ENCODE measurements at places on chromosomes 6 and 20.
A peak's percentile ranks its signal among the peaks of the same experiment; 100 is the strongest.

- DNase-seq = no peak
Observed at GRCh38 chr20:57826666-57827287, 117.0 kb upstream of the PMEPA1 start.

DNA sequence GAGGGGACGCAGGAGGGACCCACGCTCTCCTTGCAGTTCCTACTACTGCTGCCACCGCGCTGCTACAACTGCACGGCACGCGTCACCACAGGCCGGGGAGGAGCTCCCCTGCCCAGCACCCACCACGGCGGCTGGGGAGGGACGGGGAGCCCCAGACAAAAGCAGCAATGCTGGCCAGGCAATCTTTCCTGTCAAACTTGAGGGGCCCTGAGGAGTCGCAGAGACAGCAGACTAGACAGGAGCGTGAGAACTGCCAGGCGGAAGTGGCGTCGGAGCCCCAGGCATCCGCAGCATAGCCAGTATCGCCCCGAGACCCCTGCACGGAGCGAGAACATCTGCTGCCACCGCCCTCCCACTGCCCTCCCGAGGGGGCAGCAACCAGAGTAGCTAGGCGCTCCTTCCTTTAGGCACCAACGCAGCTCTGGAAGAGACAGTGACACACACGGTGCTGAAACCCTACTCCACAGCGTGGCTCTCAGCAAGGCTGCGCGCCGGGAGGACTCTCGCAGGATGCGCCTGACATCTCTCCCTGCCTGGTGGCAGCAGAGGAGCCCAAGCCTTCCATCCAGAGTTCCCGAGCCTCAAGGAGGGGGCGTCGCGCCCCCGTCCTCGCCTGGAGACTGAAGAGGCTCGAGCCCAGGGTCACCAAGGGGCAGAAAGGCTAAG, 2.2 kb downstream of the TAF4 start:
- no peak for DNase-seq

DNA sequence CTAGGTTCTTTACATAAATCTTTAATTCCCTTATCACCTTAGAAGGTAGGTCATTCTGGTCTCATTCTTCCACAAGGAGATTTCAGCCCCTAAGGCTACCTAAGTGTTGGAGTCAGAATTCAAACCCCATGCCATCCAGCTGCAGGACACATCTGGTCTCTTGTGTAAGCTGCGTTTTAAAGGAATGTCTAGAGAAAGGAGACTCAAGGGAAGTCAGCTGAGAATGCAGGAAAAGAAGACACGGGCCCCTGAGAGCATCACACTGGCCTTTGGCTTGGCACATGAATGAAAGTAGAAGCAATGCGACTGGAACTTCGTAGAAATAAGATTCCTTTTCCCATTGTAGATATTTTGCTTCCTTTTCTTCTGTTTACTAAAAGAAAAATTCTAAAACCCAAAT, 76.7 kb upstream of the SYNJ2 start:
- DNase-seq = no peak

DNA sequence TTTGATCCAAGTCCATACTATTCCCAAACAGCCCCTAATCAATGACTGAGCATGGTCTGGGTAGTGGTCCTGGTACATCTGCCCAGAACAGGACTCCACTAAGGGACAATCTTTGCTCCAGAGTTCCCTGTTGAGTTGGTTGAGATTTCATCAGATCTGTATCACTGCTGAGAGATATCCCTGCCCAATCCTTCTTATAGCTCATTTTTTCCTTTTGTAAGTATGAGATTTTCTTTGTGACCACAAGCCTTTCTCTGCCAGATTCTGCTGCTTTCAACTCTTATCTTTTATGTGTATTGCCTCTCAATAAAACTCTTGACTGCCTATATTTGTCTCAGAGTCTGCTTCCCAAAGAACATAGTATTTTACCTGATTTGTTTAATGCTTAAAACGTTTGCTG, 46.2 kb upstream of the LAMA2 start:
- no peak for DNase-seq

DNA sequence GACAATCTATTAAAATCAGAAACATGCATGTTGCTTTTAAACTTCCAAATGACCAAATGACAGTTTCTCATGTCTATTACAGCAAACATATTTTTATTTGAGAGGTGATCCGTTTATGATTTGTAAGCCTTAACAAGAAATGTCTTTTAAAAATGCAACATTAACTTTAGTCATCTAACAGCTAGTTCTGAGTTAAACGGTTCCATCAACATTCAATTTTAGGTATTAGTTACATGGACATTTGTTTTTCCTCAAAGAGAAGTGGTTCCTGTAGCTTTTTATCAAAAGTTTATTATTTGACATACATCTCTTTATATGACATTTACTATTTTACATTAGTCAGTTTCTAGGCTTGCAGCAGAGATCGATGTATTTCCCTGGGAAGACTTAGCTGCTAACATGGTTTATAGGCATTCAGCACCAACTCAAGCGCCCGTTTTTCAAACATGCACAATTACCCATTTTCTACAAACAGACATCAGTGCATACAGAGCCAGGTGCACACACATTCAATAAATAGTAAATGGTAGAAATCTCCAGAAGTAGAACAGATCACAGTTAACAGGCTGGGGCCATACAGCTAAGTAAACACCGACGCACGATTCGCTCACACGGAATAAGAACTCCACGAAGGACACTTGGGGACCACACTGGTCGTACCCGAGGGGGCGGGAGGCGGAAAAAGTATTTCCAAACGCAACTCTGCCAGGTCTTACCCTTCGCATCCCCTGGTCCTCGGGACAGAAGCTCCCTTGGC, 882 bp downstream of the CNR1 start:
- DNase-seq = no peak

GRCh38 chr6:108656836-108657235, 96.1 kb downstream of the FOXO3 start:
- no peak for DNase-seq

- DNase-seq = peak; percentile 55
Observed at GRCh38 chr6:15439410-15440025, 193.6 kb downstream of the JARID2 start.

GRCh38 chr20:37365760-37366638, 20.1 kb downstream of the SRC start:
- DNase-seq = peak; percentile 70

- peak; percentile 14 for DNase-seq
Observed at GRCh38 chr6:121794630-121795029, 359.2 kb downstream of the GJA1 start.

GRCh38 chr20:7744411-7744810, 195.8 kb downstream of the HAO1 start:
- no peak for DNase-seq

DNA sequence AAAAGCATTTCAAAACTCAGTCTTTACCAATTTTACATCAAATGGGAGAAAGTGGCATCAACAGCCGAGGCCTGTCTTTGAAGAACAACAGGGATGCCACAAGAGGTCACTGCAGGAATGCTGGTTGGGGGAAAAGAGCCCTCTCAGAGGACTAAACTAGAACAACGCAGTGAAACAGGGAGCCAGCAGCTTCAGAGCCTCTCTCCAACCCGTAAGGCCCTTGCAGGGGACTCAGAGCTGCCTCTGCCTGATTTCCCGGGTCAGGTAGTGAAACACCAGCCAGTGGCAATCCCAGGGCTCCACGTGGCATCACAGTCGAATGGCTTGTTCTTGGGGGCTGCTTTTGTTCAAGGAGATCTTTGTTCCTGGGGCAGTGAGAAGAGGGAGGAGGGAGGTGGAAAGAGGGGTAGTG, 55.0 kb upstream of the KCNK16 start:
- DNase-seq = peak; percentile 56

DNA sequence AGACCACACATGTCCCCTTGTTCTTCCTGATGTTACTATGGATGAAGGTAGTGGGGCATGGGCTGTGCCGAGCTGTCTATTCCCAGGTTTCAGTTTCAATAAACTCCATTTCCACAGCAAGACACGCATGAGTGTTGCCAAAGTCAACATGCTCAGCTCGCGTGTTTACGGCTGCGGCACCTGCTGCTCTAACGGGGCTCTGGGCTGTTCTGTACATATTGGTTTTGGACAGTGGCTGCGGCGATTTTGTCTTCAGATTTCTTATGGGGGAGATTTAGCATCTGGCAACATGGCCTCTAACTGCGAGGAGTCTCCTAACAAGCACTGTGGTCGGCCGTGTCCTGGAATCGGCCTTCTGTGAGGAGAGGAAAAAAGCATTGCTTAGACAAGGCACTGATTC, 58.6 kb downstream of the TMEM242 start:
- DNase-seq = no peak

DNA sequence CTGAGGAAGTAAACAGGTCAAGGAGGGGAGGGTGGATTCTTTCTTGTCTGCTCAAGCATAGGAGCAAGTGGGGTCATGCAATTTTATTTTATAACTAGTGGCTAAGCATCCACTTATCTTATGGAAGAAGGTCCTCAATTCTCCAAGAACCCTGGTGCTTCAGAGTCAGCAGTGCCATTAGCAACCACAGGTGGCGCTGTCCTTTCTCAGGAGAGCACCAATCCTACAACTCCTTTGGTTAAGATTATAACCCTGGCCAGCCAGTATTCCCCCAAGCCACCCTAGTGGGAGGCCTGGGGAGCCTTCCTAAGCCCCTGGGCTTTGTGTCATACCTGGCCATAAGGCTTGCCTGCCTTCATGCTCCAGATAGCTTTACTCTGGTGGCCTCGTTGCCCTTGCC, 60.7 kb downstream of the PCSK2 start:
- no peak for DNase-seq

- DNase-seq = no peak
Observed at GRCh38 chr6:162249907-162250642, 477.5 kb downstream of the PRKN start.

GRCh38 chr20:24702501-24703283, 233.3 kb downstream of the SYNDIG1 start:
- DNase-seq = no peak

DNA sequence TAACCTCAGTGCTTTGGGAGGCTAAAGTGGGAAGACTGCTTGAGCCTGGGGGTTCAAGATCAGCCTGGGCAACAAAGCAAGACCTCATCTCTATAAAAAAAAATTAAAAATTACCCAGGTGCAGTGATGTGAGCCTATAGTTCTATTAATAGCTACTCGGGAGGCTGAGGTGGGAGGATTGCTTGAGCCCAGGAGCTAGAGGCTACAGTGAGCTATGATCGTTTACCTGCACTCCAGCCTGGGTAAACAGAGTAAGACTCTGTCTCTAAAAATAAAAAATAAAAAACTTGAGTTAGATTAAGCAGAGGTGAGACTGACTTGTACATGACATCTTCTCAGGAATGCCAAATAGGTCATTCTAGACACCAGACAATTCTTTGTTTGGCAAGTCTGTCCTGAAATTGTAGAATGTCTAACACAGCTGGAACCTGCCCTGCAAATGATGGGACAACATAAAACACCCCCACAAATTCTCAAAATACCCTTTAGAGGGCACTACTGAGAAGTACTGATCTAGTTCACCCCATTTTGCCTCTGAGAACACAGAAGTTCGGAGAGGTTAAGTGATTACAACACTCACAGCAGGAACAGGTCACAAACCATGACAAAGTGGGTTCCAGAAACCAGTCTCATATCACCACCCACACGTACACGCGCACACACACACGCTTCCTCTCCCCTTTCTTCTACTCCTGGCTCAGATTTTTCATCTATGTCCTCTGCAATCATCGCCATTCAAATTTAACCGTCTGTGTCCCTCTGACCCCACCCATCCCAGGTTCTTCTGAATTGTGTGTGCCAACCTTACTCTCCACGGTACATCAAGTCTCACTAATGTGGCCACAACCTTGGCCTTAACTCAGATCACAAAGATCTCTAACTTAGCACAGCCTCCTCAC, 38.3 kb downstream of the ARHGAP18 start:
- peak; percentile 92 for DNase-seq

- no peak for DNase-seq
Observed at GRCh38 chr6:82493467-82493866, 129.8 kb downstream of the TPBG start.

GRCh38 chr6:35426074-35426473, 26.1 kb upstream of the FANCE start:
- DNase-seq = peak; percentile 65

DNA sequence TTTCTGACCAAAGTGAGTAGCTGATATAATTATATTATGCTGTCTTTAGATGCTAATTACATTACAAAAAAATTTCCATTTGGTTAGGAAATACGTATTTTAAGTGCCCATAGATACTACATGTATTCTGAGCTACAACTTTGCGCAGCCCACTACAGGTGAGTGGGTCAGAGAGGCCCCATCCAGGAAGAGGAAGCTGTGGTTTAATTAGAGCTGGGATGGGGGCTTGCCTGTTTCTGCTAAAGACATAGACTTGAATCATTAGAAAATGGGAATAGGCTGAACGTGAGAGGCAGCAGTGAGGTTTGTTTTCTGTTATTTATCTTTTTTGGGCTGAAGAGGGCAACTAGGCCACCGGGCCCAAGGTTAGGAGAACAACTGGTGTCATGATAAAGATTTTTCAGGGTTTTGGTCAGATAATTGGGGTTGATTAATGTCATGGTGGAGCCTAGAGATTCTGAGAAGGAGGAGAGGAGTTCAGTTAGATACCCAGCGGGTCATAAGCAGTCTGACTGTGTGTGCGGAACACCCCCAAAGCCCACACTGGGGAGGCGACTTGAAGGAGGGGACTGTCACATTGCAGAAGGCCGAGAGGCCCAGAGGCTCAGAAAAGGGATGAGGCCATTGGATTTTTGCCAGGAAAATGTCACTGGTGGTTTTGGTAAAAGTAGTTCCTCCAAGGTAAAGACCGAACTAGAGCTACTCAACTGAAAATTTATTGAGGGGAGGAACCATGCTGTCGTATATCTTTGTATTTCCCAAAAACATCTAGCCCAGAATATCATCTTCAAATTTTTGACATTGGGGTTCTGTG, 14.5 kb upstream of the IRF4 start:
- no peak for DNase-seq

- DNase-seq = no peak
Observed at GRCh38 chr20:52975029-52975732, 3.0 kb downstream of the TSHZ2 start.

- DNase-seq = no peak
Observed at GRCh38 chr20:21126581-21126870, 644 bp downstream of the KIZ start.

DNA sequence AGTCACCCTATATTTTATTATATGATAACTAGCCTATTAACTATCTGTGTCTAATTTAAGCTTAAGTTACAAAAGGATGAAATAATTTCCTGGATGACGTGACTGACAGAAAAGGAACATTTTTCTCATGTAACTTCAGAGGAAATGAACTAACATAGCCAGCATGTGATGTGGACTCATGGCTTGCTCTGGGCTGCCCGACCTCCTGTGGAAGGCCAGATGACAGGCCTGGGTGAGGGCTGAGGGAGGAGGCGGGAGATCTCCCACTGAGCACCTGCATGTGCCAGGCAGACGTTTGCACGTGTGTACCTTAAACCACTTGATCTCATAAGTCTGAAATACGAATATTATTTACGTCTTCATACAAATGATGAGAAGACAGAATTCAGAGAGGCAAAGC, 321.1 kb downstream of the SYNE1 start:
- no peak for DNase-seq
